ENCODE measurements at places on chromosomes 7 and 10. TPM values are rescaled to one million over a fixed set of nuclear protein-coding genes. Genes with fewer than 3 reads are reported as not detected.

The CBX3 gene
- total RNA-seq: 217 TPM

The PNLIPRP3 gene
- total RNA-seq: not detected

DNA sequence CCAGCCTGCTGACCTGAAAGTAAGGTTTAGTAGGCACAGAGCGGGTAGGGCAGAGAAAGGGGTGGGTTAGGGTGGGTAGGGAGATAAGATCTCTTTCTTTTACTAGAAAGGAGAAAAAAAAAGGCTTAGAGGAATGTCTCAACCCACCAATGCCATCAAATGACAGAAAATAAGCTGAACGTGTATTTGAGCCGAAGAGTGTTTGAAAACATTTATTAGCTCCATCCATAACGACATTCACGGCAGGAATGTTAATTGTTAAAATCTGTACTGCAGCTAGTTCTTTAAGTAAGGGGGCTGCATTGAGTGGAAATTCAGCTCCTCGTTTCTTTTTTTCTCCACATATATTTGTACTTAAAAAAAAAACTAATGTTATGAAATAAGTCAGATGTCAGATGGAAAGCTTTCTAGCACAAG is 63.7 kb upstream of the ARID5B start:
- no peak for DNase-seq

The ZNF488 gene
- not detected for total RNA-seq

GRCh38 chr10:4902571-4903011 is 60.6 kb upstream of the AKR1C1 start:
- no peak for DNase-seq

The AKR1E2 gene
- 11.2 TPM for total RNA-seq

GRCh38 chr10:122492006-122492405 is 30.7 kb downstream of the HTRA1 start:
- DNase-seq: no peak

The ZNF239 gene
- total RNA-seq: 0.45 TPM

The PRR15 gene
- total RNA-seq: not detected

- DNase-seq: no peak
These were observed 49.0 kb upstream of the GTF2IRD1 start for GRCh38 chr7:74404741-74405140.

The ITPRID1 gene
- total RNA-seq: not detected

DNA sequence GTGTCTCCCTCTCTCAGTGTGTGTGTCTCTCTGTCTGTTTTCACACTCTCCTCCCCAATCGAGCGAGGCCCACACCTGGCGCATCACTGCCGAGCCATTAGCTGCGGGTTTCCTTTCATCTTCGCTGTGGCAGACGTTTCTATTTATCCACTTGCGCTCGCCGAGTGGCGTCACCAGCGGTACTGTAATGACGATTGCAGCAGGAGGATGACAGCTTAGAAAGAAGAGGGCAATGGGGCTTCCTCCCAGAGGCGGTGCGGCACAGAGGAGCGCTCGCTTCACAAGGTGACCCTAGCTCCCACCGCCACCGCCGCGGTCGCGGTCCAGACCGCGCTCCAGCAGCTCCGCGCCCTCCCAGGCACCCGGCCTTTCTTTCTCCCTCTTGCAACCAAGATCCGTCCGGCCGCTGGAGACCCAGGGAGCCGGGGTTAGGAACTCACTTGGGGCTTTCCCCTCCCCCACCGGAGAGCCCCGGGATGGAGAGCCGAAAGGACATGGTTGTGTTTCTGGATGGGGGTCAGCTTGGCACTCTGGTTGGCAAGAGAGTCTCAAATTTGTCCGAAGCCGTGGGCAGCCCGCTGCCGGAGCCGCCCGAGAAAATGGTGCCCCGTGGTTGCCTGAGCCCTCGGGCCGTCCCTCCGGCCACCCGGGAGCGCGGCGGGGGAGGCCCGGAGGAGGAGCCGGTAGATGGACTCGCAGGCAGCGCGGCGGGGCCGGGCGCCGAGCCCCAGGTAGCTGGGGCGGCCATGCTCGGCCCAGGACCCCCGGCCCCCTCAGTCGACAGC is at the start of gene EVX1:
Gene EVX1 (plus strand): TSS at position 248 of the 785 bp plus-strand sequence. CDS start 229 bp downstream, at position 477.
- DNase-seq: no peak

The RPS24 gene
- 1,565 TPM for total RNA-seq

DNA sequence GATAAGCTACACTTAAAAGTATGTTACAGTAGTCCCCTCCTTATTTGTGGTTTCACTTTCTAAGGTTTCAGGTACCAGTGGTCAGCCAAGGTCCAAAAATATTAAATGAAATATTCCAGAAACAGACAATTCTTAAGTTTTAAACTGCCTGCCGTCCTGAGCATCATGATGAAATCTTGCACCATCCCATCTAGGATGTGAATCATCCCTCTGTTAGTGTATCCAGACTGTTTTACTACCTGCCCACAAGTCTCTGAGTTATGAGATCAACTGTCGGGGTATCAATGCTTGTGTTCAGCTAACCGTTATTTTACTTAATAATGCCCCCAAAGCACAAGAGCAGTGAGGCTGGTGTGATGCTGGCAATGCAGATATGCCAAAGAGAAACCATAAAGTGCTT is 11.4 kb downstream of the KDM7A start:
- no peak for DNase-seq

The CHN2 gene
- total RNA-seq: 3.6 TPM

DNA sequence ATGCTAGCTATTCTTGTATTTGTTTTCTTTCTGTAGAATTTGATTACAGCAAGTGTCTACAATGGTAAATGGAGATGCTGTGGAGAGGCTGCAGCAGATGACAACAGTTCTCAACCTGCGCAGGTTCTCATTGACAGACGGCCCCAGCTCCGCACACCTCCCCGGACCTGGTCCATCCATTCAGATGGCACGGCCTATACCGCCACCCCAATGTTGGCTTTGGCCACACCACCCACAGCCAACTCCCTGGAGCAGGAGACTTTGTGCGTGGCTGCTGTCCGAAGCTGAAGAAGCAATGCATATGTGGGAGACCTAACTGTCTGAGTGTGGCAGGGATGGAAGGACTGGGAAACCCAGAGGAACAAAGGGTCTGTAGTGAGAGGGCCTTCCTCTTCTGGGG is 116.4 kb upstream of the TCERG1L start:
- no peak for DNase-seq

DNA sequence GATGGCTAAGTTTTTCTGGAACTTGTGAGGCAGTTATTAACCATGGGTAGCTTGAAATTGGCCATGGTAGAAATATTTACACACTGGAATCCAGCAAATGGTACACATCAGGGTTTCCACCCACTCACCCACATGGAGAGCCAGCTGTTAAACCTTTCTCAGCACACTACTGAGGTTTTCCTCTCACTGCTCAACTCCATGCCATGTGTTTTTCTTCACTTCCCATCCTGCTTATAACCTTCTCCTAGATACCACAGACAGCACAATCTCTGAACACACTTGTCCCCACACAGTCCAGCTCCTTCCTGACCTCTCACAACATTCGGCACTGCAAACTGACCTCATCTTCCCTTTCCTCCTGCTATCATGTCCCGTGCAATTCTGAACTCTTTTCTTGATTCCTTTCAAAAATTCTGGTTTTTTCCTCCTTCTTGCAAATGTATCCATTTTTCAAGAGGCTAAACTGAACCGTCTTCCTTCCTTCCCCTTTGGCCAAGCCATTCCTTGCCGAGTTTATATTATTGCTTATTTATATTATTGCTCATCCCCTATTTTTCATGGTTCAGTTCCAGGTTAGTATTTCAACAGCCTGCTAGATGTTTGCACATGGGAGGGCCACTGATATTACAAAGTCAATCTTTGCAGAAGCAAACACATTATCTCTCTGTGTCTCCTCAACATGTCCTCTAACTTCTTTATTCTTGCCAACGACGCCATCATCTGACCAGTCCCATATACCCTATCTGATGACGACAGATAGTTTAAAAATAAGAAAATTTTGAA is 606.4 kb downstream of the SORCS1 start:
- no peak for DNase-seq

The LRRN3 gene
- total RNA-seq: 262 TPM

DNA sequence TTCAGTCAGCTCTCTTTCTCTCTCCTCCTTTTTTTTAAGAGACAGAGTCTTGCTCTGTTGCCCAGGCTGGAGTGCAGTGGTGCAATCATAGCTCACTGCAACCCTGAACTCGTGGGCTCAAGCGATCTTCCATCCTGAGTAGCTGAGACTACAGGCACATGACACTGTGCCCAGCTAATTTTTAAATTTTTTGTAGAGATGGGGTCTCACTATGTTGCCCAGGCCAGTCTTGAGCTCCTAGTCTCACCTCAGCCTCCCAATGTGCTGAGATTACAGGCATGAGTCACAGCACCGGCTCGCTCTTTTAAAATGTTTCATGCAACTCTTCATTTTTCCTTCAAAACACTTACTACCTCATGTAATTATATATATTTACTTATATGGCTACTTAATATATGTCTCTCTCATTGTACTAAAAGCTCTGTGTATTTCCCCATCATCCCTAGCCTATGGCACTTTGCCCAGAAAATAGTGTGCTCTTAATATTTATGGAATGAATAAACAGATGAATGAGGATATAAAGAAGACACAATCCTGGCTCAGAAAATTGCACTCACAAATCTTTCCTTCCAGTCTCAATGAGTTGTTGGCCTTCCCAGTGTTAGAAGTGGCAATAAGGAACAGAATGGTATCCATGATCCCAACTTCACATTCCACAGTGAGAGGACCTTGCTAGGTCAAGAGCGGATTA is 33.9 kb downstream of the EBLN1 start:
- DNase-seq: no peak

The KEL gene
- 0.15 TPM for total RNA-seq

DNA sequence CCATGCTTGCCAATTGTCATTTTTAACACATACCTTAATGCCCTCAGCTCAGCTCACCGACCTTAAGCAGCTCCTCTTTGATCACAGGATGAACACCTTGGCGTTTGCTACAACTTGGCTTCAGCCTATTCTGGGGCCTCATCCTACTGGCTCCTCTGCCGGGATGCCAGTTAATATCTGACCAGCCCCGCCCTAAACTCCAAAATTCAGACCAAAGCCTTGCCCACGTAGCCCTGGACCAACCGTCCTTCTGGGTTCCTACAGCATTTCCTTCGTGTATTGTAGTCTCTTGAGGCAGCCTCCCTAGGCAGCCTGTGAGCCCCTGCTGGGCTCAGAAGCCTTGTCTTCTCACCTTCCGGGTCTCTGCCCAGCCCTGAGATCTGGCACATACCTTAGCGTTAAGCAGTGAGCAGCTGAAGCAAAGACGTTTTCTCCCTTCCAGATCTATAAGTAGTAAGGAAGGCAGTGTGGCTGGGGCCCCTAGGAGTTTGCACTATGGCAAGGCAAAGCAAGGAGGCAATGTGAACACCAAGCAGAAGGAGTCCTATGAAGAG is 836 bp downstream of the ENO4 start:
- DNase-seq: no peak

DNA sequence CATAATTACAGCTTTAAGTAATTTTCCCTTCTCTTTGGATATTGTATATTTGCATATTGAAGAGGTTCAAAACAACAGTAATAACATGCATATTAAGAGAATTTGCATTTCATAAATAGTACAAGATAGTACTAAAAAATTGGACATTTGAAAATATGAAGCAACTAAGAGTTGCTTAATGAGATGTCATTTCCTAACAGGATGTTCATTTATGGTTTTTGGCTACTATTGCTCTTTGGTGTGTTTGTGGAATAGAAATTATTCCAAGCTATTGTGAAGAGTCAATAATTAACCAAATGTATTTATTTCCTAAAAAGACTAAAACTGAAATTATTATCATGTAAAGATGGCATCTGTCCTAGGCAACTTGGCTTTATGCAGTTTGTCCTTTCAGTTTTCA is 4.1 kb upstream of the SGCE start:
- no peak for DNase-seq

The DGKB gene
- not detected for total RNA-seq

DNA sequence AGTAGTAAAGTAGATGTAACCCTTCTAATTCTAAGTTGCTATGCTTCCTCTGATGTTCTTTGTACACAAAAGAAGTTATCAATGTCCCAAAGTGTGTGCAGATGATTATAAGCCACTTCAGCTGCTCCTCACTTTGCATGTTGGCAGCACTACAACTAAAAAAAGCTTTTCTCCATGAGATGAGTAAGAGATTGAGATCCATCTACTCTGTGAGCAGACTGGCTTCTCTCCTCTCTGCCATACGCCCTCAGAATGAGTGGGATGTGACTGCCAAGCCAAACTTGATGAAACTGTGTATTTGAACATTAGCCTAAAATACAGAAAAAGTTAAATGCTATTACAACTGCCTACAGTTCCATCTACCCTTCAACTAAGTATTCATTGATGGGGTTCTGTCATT is 102.9 kb upstream of the ETV1 start:
- DNase-seq: no peak

GRCh38 chr10:82942286-82943099 is 1067.5 kb downstream of the NRG3 start:
- DNase-seq: no peak

DNA sequence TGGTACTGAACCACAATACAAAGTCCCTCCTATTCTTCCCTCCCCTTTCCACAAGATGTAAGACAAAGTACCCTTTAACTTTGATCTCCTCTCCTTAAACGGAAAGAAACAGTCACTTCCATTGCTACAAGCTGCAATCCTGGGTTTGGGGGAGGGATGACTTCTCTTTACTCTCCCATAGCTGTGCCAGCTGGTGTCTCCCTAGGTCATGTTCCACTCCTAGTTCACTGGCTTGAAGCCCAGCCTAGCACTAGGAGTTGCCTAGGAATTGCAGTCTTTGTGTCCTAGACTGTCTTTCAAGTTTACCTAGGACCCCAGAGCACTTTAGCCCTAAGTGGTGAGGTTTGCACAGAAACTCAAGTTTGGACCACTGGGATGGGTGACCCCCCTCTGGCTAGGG is 311.1 kb downstream of the HPSE2 start:
- DNase-seq: no peak

The TCERG1L gene
- total RNA-seq: not detected

The LIPJ gene
- total RNA-seq: not detected

The MOGAT3 gene
- total RNA-seq: not detected

- no peak for DNase-seq
These were observed 11.4 kb downstream of the SCIN start for GRCh38 chr7:12581897-12582296.

The IFIT2 gene
- 9.9 TPM for total RNA-seq

GRCh38 chr10:114337510-114338462 is 66.5 kb downstream of the AFAP1L2 start:
- no peak for DNase-seq

GRCh38 chr10:106086391-106086790 is 1078.1 kb downstream of the SORCS1 start:
- DNase-seq: no peak

DNA sequence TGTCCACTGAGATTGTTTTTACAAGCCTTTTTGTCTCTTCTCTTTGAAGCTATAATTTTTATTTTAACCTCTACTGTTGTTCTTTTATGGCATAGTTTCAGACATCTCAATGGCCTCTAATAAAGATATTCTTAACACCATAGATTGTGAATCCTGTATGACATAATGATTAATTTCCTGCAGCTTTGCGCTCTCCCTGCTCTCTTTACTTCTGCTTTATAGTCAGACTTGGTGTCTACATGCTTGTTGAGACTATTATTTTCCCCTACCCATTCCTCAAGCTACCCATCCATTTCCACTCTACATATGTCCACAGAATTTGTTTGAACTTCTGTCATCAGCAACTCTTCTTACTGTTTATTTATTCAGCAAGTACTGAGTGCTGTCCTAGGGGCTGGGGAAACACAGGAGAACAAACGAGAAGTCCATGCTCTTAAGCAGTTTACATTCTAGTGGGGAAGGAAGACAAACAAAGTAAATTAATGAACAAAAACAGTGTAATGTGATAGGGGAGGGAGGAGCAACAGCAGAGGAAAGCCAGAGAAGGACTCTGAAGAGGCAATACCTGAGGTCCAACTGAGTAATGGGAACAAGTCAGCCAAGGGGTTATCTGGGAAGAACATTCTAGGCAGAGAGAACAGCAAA is 110.1 kb downstream of the CDK14 start:
- no peak for DNase-seq

- no peak for DNase-seq
These were observed 31.2 kb upstream of the COMTD1 start for GRCh38 chr10:75266945-75267344.

Measured in activated CD4-positive, alpha-beta T cell treated with anti-CD3 and anti-CD28 coated beads, Interleukin-2, amount 10 ng/mL, durations not matched to agents 7 days and 5 days (primary cell).